ENCODE measurements at places on chromosomes 7 and 10. TPM values are rescaled to one million over a fixed set of nuclear protein-coding genes. Genes with fewer than 3 reads are reported as not detected.

Gene PRR15
- 101 TPM for total RNA-seq

Gene SFR1
- 3.2 TPM for total RNA-seq

Gene CDNF
- total RNA-seq: not detected

Gene STEAP2
- total RNA-seq: 8.2 TPM

Gene KIAA1217
- 9.6 TPM for total RNA-seq

Gene IKZF1
- not detected for total RNA-seq

Gene NXPH1
- total RNA-seq: not detected

Gene NPTX2
- not detected for total RNA-seq

Gene SLC26A4
- not detected for total RNA-seq

Gene HSPA12A
- 0.92 TPM for total RNA-seq

Gene PRSS1
- total RNA-seq: 3.3 TPM

Gene SPDYE5
- not detected for total RNA-seq

Gene ZNF727
- total RNA-seq: not detected

Gene SPDYE11
- not detected for total RNA-seq

Gene HOXA6
- total RNA-seq: 28.1 TPM

Gene TACC2
- 25.0 TPM for total RNA-seq

Gene CTAGE6
- not detected for total RNA-seq

Gene TMEM225B
- total RNA-seq: 0.05 TPM

Gene TFAM
- 55.5 TPM for total RNA-seq

Gene AGR2
- 163 TPM for total RNA-seq

Gene VWDE
- not detected for total RNA-seq

Gene RARRES2
- 12.6 TPM for total RNA-seq

Gene DRGX
- not detected for total RNA-seq

Gene EMX2
- not detected for total RNA-seq

Gene TMEM176A
- total RNA-seq: 0.39 TPM

Gene PRKAR2B
- not detected for total RNA-seq

Gene PARD3
- total RNA-seq: 24.3 TPM

Gene MOGAT3
- total RNA-seq: 8.2 TPM

Gene DYNC1I1
- 0.13 TPM for total RNA-seq

Gene HOXA2
- total RNA-seq: 6.6 TPM

Gene SKAP2
- total RNA-seq: 12.3 TPM
